ENCODE measurements at places on chromosomes 5 and 9.

DNA sequence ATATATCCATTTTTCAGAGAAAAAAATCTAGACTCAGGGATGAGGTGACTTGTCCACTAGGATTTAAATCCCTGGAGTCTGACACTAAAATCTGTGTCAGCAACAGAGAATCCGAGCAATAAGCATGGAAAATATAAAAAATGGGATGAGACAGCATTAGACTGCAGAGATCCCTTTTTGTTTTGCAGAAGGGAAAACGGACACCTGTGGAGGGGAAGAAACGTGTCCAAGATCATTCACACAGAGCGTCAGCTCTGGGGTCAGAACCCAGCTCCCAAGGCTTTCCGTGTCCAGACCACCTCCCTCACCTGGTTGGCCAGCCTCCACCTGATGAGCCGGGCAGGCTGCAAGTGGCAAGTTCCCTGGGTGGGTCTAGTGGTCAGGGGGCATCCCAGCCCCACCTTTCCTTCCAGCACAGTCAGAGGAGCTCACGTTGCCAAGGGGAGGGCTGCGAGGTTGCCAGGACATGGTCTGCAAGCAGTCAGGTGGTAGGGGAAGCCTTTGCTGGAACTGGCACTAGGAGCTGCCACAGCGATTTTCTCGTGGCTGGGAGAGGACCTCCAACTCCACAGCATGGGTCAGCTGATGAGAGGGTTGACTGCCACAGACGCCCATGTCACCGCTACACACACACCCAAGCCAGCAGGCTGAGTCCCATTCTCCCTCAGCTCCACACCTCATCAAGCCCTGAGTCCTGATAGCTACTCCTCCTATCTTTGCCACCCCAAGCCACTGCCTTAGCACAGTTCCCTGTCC is 65.9 kb upstream of the CPLX2 start:
- DNase-seq: no peak

DNA sequence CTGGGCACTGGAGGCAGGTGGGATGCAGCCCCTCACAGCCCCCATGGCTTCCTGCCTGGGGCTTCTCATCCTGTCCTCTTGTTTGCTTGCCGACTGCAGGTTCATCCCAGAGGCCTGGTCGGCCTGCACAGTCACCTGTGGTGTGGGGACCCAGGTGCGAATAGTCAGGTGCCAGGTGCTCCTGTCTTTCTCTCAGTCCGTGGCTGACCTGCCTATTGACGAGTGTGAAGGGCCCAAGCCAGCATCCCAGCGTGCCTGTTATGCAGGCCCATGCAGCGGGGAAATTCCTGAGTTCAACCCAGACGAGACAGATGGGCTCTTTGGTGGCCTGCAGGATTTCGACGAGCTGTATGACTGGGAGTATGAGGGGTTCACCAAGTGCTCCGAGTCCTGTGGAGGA is 232.7 kb downstream of the ADAMTSL1 start:
- DNase-seq: no peak

DNA sequence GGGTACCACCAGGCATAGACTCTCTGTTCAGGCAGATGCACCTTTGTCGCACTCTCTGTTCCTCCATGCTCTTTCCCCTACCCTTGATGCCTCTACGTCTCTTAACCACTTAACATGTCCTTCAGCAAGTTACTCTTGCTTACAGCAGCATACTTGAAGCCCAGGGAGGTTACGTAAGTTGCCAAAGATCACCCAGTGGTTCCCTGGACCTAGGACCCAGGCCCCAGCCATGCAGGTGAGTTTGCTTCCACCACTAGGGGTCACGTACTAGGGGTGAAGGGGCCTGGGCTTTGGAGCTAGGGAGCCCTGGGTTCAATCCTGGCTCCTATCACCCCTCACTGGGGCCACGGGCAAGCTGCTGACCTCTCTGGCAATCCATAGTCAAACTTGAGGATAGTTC is 8.9 kb downstream of the AKNA start:
- no peak for DNase-seq

- no peak for DNase-seq
These were observed 240.1 kb upstream of the GRAMD2B start for GRCh38 chr5:126182971-126183695.

GRCh38 chr9:33366979-33367480 is 35.3 kb downstream of the AQP7 start:
- DNase-seq: no peak

DNA sequence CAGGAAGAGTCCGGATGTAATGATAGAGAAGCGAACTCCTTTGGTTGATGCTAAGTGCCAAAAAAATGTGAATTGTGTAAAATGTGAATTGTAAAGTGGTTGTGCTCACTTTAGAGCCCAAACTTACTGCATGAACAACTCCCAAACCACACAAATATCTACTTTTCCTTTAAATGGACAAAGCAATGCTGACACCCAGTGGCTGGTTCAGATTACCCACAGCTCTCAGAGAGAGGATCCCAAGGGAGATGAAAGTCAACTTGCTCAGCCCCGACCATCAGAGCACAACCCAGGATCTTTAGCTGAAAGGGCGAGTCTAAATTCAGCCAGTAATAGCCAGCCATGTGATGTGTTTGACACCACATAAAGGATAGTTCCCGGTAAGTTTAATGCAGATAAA is 133.7 kb downstream of the NMUR2 start:
- no peak for DNase-seq

GRCh38 chr5:125604104-125604503 is 819.1 kb upstream of the GRAMD2B start:
- no peak for DNase-seq

- peak; percentile 54 for DNase-seq
These were observed 530 bp downstream of the BBLN start for GRCh38 chr9:128160603-128160987.

Measured in RWPE2 (cell line).